ENCODE measurements at places on chromosomes 1 and 21.

DNA sequence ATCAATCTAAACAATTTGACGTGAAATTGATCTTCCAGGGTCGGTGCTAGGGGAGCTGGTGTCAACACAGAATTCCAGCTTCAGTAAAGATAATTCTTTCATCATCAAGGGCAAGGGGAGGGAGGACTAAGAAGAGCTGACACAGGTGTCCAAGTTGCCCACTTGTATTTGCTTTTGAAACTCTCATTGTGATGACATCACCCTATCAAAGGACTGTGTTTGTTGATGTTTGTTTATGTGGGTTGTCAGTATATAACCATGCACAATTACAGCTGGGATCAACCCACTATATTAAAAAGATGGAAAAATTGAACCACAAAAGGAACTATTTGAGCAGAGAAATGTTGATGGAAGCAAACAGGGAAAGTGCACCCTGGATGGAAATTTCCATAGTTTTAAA is 48.8 kb downstream of the ZC3H11B start:
- DNase-seq = no peak

DNA sequence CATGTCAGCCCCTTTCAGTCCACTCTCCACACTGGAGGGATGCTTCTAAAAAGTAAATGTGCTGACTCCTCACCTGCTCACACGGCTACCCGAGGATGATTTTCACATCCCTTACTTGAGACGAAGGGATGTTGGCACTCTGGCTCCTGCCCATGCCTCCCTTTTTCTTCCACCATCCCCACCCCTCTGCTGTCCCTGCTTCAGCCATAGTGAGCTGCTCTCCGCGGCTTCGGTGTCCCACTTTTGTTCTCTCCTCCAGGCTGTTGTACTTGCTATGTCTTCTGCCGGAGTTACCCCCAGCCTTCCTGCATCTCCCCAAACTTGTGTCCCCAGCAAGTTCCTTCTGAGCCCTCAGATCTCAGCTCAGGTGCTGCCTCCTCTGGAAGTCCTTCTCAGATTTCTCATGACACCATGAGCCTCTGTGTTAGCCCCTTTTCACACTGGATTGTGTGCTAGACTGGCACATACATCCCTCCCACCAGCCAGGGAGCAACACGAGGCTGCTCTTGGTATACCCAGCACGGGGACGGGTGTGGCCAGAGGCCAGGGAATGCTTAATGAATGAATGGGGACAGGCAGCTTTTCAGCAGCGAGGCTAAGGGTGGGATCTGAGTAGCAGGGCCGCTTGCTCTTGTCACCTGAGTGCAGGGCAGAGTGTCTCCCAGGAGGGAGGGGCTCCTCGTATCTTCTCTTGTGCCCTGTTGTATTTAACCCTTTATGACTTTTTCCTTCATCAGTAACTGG is 1.3 kb downstream of the ACOT11 start:
- no peak for DNase-seq

DNA sequence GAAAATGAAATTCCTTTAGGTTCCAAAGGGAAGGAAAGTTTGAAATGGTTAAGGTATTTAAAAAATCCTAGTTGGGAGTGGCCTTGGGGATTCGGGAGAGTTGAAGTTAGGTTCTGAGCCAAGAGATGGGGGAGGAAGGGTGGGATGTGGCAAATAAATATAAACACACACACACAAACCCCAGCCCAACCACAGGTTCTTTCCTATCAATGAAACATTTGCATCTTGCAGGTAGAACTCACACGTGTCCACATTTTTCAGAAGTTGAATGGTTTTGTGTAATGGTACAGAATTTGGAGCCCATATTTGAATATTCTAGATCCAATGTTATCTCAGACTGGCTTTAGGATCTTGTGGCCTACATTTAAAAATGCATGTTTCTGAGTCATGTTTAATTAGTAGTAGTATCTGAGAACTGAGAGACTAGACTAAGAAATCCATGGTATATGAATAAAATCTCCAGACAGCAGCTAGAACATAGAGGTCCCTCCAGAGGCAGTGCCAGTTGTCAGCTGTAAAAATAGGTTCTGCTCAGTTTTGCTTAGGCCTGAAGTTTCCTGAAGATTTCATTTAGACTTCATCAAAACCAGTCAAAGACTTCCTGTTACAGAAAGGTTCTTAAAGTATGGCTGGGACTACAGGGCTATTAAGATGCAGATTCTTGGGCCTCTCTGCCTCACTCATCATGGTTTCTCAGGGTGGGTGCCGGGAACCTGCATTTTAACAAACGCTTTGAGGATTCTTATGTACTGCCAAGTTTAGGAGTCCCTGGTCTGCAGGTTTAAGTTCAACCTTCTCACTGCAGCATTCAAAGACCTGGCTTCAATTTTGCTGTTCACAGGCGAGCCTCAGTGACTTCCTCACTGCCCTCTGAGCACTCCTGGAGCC is 21.3 kb downstream of the RUNX1 start:
- no peak for DNase-seq

DNA sequence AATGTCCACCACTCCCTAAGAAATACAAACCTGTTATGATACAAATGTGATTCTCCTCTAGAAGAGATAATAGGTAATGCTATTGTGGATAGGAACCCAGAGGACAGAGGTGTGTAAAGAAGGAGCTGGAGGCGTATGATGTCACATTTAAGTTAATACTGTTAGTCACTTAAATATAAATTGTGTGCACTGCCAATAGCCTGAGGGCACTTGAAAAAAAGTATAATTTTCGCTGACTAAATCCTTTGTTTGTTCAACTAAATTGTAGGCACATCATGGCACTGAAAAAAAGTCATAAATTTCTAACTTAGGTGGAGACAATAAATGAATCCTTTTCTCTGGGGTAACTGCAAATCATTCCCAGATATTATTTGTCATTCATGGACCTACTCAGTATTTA is 4.4 kb downstream of the RCSD1 start:
- no peak for DNase-seq

GRCh38 chr1:7261490-7261889 is 476.2 kb downstream of the CAMTA1 start:
- no peak for DNase-seq

Measured in fibroblast of the conjunctiva (primary cell).